ENCODE measurements at places on chromosomes 11 and 22.

GRCh38 chr11:111582163-111582562 lies 20.1 kb upstream of the SIK2 start:
- DNase-seq = no peak

DNA sequence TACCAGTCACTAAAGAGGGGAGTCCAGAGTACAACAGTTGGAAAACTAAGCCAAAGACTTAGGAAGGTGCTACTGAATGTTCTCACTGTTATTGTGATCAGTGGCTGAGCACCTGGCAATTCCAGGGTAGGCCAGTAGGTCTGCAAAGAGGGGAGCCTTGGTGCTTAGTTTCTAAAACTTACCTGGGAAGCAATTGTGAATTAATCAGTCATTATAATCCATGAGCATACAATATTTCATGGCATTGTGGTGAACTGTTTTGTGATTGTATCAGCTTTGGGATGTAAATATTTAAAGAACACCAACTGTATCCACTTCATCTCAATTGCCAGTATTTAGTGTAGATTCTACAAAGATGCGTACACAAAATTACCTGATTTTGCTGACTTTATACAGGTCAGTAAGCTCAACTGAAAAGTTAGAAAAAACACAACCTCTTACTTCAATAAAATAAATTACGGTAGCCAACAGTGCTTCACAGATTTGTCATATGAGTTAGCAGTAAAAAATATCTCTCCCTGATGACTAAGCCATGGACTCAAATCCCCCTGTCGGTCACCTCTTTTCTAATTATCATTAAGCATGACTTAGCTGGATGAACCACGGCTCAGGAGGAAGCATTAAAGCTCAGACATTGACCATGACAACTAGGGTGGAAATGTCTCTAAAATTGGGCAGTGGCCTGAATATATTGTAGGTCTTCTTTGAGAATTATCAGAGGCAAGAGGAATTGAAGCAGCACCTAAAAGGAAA lies 30.8 kb upstream of the SORL1 start:
- no peak for DNase-seq

DNA sequence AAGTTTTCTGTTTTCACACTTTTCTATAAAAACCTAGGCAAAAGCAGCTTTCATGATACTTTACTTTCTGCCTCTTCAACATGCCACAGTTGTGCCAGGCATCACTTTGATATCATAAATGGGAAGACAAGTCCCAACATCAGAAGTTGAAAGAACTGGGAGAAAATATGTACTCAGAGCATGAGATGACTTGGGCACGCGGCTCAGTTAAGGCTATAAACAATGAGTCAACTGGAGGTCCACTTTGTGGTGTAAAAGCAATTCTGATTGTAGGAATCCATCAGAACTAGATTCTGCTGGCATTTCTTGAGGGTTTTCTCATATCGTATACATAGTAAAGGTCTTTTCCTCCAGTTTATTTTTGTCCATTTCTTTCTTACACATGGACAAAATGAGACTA lies 109.7 kb upstream of the USP47 start:
- DNase-seq = no peak

DNA sequence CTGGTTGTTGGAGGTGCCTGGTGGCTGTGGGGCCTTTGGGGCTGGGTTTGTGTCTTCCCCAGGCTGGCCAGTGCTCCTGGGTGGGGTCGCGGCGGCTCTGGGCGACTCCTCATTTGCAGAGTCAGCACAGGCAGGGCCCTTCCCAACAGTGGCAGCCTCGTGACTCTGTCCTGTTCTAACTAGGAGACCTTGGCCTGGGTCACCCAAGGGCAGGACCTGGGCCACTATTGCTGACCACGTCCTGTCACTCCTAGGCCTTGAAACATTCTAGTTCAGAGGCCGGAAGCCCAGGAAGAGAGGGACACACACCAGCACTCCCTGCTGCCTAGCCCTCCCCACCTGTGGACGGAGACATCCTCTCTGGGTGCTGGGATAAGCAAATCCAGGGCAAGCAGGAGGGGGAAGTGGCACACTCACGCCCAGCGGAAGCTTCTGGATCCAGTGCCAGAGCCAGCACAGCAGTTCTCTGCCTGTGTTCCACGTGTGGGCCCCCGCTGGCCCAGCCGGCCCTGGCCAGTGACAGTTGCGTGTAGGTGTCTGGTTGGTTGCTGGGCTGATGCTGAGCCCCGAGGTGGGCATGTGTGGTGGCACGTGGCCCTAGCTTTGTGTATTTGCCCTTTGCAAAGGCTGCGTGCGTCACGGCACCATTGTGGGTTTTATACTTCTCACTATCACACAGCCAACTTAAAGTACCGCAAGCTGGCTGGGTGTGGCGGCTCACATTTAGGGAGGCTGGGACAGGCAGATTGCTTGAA lies 4.3 kb upstream of the CHID1 start:
- no peak for DNase-seq

GRCh38 chr11:14012846-14013245 lies 50.3 kb downstream of the SPON1 start:
- no peak for DNase-seq

- DNase-seq = no peak
Measured at GRCh38 chr11:57742087-57742452, 779 bp downstream of the SELENOH start.

DNA sequence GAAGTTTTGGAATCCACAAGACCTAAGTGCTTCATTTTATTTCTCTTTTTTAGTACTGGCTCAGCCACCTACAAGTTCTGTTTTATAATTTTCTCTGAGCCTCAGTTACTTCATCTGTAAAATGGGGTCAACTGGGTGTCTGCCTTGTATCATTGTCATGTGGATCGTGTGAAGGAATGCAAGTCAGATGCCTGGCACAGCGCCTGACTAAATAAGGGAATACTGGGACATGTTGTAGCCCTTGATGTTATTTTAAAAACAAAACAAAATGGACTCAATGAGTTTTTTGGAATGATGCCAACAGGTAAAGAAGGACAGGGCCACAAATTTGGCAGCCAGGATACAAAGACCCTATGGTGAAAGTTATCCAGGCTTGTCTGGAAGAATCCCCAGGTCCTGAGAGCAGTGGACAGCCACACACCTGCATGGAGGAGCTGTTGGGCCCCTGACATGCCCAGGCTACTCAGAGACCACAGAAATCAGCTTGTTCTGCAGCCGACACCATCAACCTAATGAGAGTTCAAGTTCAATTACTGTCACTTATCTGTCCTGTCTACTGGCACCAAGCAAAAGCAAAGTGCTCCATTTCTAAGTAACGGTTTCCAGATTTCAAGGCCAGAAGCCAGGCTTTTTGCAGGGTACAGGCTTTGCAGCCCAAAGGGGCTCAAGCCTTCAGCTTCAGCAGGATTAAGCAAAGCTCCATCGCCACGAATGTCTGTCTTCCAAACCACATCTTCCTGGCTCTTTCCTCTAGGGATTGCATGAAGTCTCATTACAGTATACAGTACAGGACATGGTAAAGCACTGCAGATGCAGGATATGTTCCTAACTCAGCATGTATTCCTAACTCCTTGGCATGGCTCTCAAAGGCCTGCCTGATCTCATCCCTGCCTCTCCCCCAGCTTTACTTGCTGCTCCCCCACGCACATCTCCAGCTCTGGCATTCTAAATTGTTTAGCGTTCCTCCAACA lies 18.4 kb downstream of the DKK3 start:
- no peak for DNase-seq

GRCh38 chr11:67600324-67601029 lies 6.3 kb upstream of the NDUFV1 start:
- no peak for DNase-seq

DNA sequence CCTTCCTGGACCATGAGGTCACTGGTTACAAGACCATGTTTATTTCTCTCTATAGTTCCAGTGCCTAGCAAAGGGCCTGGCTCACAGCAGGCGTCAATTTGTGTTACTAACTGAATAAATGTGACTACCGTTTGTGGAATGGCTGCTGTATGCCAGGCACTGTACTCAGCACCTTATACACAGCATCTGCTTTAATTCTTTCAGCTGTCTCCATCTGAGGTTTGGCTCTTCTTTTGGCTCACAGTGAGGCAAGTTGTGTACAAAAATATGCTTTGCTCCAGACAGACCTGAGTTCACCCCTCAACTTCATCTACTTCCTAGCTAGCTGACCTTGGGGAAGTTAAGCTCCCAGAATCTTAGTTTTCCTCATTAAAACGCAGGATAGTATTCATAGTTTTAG lies 75.3 kb upstream of the PHOX2A start:
- DNase-seq = no peak

DNA sequence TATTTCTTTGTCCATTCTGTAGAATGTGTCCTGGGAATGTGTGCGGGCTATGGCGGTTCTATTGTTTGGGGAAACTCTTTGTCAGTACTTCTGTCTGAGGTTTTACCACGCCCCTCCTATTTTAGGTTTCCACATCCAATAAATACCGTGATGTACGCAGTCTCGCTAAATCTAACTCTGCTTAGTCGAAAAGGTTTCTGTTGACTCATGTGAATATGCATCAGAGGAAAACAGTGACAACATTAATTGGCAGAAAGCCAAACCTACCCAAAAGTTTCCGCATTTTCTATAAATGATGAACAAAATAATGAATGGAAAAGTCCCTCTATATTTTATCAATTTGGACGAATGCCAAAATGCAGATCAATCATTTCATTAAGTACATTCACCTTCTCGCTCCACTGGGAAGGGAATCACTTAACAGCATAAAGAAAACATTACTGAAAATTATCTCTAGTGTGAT lies 143.4 kb downstream of the MAML2 start:
- peak; percentile 74 for DNase-seq

GRCh38 chr11:112082729-112083128 lies 3.8 kb downstream of the TIMM8B start:
- DNase-seq = no peak

GRCh38 chr22:21926728-21927127 lies 25.9 kb downstream of the PPM1F start:
- no peak for DNase-seq

DNA sequence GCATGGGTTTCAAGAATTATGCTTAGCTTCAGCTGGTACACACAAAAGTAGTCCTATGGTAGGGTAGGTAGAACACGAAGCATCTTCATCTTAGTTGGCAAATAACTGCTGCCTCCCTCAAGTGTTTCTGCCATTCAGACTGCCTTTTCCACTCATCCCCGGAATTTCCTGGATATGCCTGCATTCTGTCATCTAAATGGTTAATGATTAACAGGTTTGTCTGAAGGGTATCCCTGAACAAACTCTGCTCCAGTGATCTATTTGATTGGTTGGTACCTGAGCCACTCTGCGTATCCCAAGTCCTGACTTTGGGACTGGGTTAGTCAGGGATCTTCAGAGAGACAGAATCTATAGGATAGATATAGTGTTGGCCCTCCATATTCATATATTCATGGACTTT lies 272.3 kb upstream of the RAG2 start:
- DNase-seq = no peak

GRCh38 chr11:69310934-69311766 lies 17.2 kb downstream of the MYEOV start:
- DNase-seq = no peak

GRCh38 chr11:105168457-105168856 lies 28.9 kb upstream of the CARD18 start:
- no peak for DNase-seq

DNA sequence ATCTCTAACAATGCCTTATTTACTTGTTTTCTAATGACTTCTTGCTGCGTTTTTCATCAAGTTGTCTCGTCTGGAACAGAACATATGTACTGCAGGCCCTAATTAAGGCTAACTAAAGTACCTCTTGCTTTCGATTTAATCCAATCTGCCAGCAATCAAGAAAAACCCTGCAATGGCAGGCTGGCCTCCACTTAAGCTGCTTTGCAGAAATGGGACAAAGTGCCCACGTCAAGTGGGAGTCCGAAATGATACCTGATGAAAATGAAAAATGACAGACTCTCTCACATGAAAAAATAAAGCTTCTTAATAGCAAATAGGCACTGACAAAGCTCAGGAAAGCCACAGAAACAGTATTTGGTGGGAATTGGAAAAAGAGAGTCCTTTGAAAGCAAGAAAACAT lies 1454.7 kb downstream of the FAM181B start:
- no peak for DNase-seq

DNA sequence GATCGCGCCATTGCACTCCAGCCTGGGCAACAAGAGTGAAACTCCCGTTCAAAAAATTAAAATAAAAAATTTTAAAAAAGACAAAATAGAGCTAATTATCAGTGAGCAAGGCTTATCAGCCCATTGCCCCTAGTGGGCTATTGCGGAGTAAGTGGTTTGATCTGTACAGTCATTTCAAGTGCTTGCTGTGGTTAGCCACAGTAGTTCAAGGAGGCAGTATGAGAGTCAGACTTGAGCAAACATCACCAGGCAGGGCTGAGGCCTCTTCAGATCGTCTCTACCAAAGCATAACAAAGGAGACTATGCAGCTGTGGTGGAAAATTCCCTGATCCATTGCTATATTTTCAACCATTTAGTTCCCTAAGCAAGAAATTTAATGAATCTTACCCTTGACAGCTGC lies 4.3 kb upstream of the SBF2 start:
- peak; percentile 27 for DNase-seq

DNA sequence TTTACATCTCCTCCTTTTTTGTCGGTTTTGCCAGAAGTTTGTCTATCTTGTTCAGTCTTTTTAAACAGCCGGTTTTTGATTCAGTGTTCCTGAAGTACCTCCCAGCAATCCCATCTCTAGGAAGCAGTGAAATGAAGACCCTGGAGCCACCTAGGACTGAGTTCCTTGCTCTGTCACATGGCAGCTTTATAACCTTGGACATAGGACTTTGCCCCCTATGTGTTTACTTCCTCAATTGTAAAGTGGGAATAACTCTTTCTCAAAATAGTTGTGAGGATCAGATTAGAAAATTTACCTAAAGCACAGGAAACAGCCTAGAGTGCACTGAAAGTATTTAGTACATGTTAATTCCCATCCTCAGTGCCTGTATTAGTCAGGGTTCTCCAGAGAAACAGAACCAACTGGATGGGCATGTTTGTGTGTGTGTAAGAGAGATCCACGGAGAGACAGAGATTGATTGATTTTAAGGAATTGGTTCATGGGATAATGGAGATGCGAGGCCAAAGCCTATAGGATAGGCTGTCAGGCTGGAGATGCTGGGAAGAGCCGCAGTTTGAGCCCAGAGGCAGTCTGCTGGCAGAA lies 20.0 kb downstream of the FAM83F start:
- no peak for DNase-seq

GRCh38 chr22:34841331-34841771 lies 224.6 kb upstream of the ISX start:
- DNase-seq = no peak

DNA sequence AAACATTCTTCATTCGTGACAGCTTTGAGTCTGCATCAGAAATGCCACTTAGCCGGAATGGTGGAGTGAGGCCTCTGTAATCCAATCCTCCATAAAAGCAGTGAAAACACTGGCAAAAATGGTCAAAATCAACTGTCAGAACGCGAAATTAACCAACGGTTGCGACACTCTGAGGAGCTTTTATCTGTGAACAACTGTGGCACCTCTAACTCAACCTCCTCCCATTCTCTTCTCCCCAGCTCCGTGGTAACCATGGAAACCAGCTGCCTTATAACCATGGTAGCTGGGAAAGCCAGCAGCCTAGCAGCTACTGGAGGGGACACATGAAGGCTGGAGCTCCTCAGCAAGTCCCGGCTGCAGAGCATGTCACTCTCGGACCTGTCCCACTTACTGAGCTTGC lies 20.3 kb downstream of the AP2A2 start:
- DNase-seq = no peak

Data from CD4-positive, alpha-beta T cell treated with Interleukin-1 beta for 1 hour (primary cell).